Heart left ventricle (tissue), 16 donors: ENCODE measurements at places on chromosomes 5 and 9. TPM values are rescaled to one million over a fixed set of nuclear protein-coding genes. Genes with fewer than 3 reads are reported as not detected.

DIPK1B gene
- 24.4 TPM for polyA plus RNA-seq

BAAT gene
- polyA plus RNA-seq = 0.03 TPM

MARCOL gene
- not detected for polyA plus RNA-seq

IRGM gene
- 0.07 TPM for polyA plus RNA-seq

SNCAIP gene
- 0.54 TPM for polyA plus RNA-seq

CARTPT gene
- polyA plus RNA-seq = not detected

DDX46 gene
- polyA plus RNA-seq = 29.2 TPM

NME5 gene
- polyA plus RNA-seq = 4.2 TPM

LMX1B gene
- 0.15 TPM for polyA plus RNA-seq

MYO10 gene
- polyA plus RNA-seq = 2.8 TPM

SH3TC2 gene
- 1.6 TPM for polyA plus RNA-seq

BARX1 gene
- not detected for polyA plus RNA-seq

COL5A1 gene
- polyA plus RNA-seq = 18.9 TPM

FRRS1L gene
- 0.08 TPM for polyA plus RNA-seq

SLC34A1 gene
- polyA plus RNA-seq = not detected

PFN3 gene
- not detected for polyA plus RNA-seq

ENTPD2 gene
- 0.50 TPM for polyA plus RNA-seq

LCN2 gene
- polyA plus RNA-seq = not detected

PRSS3 gene
- not detected for polyA plus RNA-seq

FOXD4L6 gene
- not detected for polyA plus RNA-seq

PCDHB9 gene
- 0.35 TPM for polyA plus RNA-seq

CPLANE1 gene
- 2.6 TPM for polyA plus RNA-seq

TMEM215 gene
- polyA plus RNA-seq = not detected

ZNF883 gene
- polyA plus RNA-seq = 5.1 TPM

NPM1 gene
- polyA plus RNA-seq = 1,458 TPM

KCNMB1 gene
- 1.2 TPM for polyA plus RNA-seq

FBLL1 gene
- polyA plus RNA-seq = 0.11 TPM

CDKN2B gene
- 0.88 TPM for polyA plus RNA-seq

F2RL2 gene
- polyA plus RNA-seq = 0.08 TPM

SCAMP1 gene
- polyA plus RNA-seq = 6.9 TPM

ITK gene
- polyA plus RNA-seq = 0.42 TPM

FGFR4 gene
- 0.46 TPM for polyA plus RNA-seq

NR6A1 gene
- polyA plus RNA-seq = 0.65 TPM

NOXA1 gene
- 0.44 TPM for polyA plus RNA-seq

PGM5 gene
- polyA plus RNA-seq = 41.4 TPM

PCDHGA10 gene
- 1.1 TPM for polyA plus RNA-seq

PALM2AKAP2 gene
- polyA plus RNA-seq = 18.2 TPM

SHISAL2B gene
- polyA plus RNA-seq = not detected

PCDHA4 gene
- 0.03 TPM for polyA plus RNA-seq

SLC23A1 gene
- polyA plus RNA-seq = not detected

INSL6 gene
- not detected for polyA plus RNA-seq

FOXD4L4 gene
- not detected for polyA plus RNA-seq

UQCRQ gene
- 2,165 TPM for polyA plus RNA-seq

ADCY2 gene
- 0.11 TPM for polyA plus RNA-seq

COL15A1 gene
- polyA plus RNA-seq = 30.8 TPM

SH3RF2 gene
- polyA plus RNA-seq = 31.3 TPM
